A375 (cell line): ENCODE measurements at places on chromosomes 3 and 15. TPM values are rescaled to one million over a fixed set of nuclear protein-coding genes. Genes with fewer than 3 reads are reported as not detected.

The RFTN1 gene
- total RNA-seq = 5.2 and 6.0 TPM in 2 replicates

The PCSK6 gene
- 1.2 and 1.5 TPM in 2 replicates for total RNA-seq

The NME9 gene
- 0.19 TPM in 1 of 2 replicates, not detected in the other for total RNA-seq

The CAV3 gene
- total RNA-seq = not detected in 2 replicates

The TEX55 gene
- not detected in 2 replicates for total RNA-seq

The TBC1D23 gene
- 16.5 and 23.6 TPM in 2 replicates for total RNA-seq

The ADAMTSL3 gene
- 1.7 and 1.9 TPM in 2 replicates for total RNA-seq

The CACNA1D gene
- 1.6 and 4.3 TPM in 2 replicates for total RNA-seq

The IQCH gene
- total RNA-seq = 3.2 and 4.8 TPM in 2 replicates

The PDE8A gene
- 22.0 and 30.5 TPM in 2 replicates for total RNA-seq
